Dorsolateral prefrontal cortex (tissue), 122 donors: ENCODE measurements at places on chromosomes 5 and 9.

- no peak for DNase-seq
Observed at GRCh38 chr9:134219646-134220060, 55.3 kb upstream of the RNU6ATAC start.

DNA sequence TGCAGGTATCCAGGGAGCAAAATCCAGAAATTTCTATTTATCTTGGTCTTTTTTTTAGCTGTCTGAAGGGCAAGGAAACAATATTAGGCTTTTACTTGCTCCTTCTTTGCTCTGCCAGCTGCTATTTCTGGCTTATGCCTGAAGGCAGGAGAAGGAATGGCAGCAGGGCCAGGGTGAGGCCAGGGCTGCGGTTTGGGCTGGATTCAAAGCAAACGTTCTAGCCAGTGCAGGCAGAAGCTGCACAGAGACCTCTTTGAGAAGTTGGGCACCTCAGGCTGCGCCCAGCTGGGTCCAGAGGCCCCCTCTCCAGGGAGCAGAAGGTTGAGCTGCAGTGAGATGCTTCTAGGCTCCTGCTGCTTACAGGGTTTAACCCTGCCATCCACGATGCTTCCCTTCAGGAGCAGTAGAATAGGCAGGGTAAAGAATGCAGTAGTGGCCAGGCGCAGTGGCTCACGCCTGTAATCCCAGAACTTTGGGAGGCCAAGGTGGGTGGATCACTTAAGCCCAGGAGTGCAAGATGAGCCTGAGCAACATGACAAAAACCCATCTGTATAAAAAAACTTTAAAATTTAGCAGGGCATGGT is 201.2 kb downstream of the ADCY2 start:
- no peak for DNase-seq

GRCh38 chr5:141870871-141871270 is 7.3 kb downstream of the PCDH1 start:
- DNase-seq = no peak

DNA sequence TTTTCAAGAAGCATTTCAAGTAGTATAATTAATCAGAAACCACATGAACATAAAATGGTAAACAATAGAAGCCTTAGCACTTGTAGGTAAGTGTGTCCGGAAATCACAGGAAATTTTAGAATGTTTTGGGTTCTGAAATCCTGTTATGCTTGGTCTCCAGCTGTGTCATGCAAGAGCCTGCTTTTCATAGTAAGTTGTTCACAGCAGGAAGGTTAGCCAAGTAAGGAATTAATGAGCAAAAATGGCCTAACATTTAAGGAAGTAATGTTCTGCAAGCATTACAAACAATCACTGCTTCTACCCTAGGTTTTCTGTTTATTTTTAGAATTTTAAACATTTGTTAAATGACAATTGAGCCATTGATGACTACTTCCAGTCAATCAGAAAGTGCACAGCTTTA is 669.5 kb downstream of the SLCO4C1 start:
- DNase-seq = no peak

- no peak for DNase-seq
Observed at GRCh38 chr5:113182658-113183344, 206.2 kb downstream of the DCP2 start.

GRCh38 chr5:137646761-137647160 is 89.1 kb downstream of the KLHL3 start:
- DNase-seq = no peak

- no peak for DNase-seq
Observed at GRCh38 chr5:122354293-122354692, 42.3 kb downstream of the SNCAIP start.

- no peak for DNase-seq
Observed at GRCh38 chr5:43225649-43226245, 33.7 kb downstream of the NIM1K start.

- no peak for DNase-seq
Observed at GRCh38 chr5:133742431-133742988, 130.2 kb upstream of the FSTL4 start.

DNA sequence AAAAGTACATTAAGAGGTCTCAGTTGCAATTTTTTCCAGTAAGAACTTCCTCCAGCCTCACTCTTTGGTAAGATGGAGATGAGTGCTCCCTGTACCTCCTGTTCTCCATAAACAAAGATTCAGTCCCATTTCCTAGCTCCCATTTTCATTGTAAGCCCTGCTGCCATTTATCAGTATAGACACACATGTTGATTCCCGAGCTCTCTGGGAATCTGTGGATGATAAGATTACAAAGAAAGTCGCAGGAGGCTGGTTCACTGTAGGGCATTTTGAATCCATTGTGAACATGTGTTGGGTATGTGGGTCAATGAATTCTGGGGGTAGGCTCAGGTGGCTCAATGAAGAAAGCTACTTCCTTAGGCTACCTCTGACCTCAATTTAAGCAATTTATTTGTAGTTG is 36.7 kb downstream of the RGMB start:
- no peak for DNase-seq

GRCh38 chr9:83138422-83139135 is 75.6 kb upstream of the RASEF start:
- DNase-seq = no peak
